Choroid plexus epithelial cell (primary cell): ENCODE measurements at places on chromosomes 3 and 15.
A peak's percentile ranks its signal among the peaks of the same experiment; 100 is the strongest.

DNA sequence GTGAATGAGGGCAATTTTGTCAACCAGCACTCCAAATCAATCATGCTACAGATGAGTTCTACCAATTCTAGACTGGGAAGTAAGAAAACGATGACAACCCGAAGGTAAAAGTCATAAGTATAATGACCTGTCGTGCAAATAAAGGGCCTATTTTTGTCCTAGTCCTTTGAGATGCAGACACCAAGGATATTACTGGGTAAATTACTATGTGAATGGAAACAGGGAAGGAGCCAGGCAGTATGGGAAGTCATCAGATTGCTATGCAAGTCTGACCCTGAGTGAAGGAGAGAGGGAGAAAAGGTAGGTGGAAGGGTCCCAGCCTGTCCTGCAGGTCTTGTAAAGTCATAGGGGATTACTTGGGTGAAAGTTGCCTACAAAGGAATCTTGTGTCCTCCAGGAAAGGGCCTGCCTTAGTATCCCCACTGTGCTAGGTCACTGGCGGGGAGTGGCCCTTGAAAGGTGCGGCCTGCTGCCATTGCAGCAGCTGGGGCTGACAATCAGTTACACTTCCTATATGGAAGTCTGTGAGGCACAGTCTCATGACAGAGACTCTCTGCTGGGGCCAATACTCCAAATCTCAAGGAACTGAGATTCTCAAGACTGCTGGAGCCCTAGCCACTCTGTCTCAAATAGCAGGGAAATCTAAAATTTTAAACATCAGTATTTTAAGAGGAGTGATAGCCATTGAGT, 149.9 kb upstream of the SLC2A2 start:
- no peak for DNase-seq

GRCh38 chr3:50268703-50269451, at the start of gene SEMA3B:
Gene SEMA3B (plus strand): TSS chr3:50269147. CDS start chr3:50269241, 94 bp downstream.
- DNase-seq: no peak

GRCh38 chr3:108035751-108036150, 55.1 kb downstream of the CD47 start:
- DNase-seq: peak; percentile 17

DNA sequence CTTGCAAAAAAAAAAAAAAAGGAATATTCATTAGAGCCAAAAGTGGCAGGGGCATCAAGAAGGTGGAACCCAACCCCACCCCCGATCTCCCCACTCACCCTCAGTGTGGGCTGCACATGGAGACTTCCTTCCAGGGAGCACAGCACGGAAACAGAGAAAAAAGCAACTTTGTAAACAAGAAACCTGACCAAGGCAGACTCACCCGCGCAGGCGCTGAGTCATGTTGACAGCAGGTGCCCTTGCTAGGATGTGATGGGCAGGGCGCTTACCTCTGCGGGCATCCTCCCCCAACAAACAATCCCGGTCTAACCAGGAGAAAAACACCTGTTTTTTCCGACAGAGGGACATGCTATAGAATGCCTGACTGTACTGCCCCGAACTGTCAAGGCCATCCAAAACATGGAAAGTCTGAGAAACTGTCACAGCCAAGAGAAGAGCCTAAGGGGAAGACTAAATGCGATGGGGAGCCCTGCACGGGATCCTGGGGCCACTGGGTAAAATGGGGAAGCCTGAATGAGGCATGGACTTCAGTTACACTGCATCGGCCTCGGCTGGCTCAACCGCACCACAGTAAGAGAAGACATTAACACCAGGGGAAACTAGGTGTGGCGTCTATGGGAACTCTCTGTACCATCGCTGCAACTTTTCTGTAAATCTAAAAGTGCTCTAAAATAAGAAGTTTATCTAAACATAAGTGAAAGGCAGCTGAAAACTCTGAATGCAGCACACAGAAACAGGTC, 66.7 kb upstream of the GATA2 start:
- no peak for DNase-seq

DNA sequence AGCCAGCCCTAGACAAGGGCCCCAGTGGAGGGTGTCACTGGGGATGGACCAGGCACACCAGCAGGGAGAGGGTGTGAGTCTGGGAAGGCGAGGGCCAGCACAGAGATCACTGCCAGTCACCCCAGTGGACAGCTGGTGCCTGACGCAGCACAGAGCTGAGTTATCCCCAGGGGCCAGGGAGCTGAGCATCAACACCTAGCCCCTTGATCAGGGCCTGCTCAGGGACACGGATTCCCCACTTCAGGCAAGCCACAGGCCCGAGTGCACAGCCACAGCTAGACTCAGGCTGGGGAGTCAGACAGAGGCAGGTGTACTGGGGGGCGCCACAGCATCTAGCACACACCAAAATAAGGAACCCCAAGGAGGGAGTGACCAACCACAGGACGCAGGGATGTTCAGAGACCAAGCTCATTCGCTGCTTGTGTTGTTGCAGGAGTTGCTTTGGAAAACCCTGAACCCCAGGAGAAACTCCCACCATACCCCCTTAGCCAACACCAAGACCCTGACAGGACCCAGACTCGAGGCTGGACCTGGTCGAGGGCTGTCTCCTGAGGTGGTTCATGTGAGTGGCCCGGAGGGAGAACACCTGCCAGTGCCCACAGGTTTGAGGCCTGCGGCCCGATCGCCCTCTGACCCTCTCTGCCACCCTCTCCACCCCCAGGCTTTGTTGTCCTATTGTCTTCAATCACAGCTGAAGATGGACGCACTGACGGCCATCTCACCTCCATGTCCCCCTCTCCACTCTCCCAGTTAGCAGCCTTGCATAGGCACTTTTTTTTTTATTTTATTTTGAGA, 146.8 kb downstream of the TPRA1 start:
- DNase-seq: no peak

- no peak for DNase-seq
These were observed 61.5 kb downstream of the CAPN7 start for GRCh38 chr3:15267502-15267901.

DNA sequence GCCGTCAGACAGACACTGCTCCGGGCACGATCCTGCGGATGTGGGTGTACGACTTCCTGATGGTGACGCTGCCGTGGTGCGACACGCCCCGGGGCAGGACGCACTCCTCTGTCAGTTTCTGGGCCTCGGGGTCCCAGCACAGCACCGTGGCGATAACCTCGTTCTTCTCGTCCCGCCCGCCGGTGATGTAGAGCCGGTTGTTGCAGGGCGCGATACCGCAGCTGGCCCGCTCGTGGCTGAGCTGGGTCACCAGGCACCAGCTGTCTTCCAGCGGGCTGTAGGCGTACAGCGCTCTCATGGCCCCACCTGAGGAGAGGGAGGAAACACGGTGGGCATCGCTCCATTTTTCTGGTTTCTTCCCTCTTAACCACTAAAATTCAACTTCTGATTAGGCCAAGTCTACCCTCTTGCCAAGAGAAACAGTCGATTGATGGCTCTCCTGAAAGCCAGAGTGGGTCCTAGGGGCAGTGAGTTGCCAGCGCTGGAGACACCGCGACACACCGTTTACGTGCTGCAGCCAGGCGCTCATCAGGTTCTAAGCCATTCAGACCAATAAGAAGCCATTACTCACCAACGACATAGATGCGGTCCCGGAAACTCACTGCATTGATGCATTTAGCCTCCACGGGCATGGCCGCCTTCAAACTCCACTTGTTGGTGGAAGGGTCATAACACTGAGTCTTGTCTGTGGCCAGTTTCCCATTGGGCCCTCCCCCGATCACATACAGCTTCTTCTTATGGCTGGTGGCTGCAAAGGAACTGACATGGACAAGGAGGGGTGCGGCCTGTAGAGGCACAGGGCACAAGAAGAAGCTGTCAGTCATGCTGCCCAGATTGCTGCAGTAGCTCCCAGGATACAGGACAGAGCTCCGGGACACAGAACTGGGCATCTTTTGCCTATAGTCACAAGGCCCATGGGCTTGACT, 63.3 kb downstream of the KLHL6 start:
- DNase-seq: no peak

- no peak for DNase-seq
These were observed 318.1 kb downstream of the FOXP1 start for GRCh38 chr3:71265365-71265915.

- DNase-seq: peak; percentile 71
These were observed 10.8 kb upstream of the CA12 start for GRCh38 chr15:63392361-63393009.

GRCh38 chr3:30222441-30222840, 384.0 kb upstream of the TGFBR2 start:
- no peak for DNase-seq

DNA sequence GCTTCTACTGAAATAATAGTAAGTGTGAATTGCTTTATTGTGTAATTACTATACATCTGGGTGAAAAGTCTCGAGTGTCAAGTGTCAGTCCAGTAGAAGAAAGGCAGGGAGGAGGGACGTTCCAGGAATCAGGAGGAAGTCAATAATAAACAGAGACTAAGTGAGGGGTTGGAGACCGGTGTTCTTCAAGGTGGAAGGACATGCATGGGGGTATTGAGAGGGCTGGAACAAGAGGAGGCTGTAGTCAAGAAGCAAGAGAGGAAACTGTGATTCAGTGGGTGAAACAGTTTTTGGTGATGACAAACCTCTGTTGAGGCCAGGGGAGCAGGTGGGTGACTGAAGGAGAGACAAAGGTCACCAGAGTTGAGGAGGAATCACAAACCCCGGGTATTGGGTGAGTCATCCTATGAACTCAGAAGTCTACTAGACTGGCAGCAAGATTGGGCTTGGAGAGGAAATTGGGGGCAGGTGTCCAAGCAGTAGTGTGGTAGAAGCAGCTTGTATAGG, 11.6 kb upstream of the SCAMP5 start:
- DNase-seq: no peak

GRCh38 chr15:97009031-97009431, 678.5 kb downstream of the NR2F2 start:
- peak; percentile 23 for DNase-seq

DNA sequence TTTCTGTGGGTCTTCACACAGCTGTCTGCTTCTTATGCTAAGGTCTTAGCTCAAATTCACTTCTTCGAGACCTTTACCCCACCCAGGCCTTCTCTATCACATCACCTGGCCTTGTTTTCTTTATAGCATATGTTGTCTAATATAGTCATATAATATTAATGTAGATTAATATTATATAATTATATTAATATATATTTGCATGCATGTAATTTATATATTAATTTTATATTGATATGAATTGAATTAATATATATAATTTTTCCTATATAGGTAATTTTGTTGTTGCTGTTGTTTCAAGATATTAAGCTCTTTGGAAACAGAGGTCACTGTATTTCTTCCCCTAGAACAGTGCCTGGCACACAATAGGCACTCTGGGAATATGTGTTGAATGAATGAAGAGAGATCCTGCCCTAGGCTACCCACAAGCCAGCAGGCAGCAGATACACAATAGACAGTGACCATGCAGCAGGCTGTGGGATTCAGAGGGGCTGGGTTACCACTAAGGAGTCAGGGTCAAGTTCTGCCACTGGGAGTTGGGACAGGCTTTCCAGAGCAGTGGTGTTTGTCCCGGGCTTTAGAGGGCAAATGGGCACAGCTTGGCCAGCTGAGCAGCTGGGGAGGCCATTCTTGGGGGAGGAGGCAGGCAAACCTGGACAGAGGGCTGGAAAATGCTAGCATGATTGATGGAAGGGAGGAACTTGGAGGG, 126.3 kb downstream of the DNAJB8 start:
- no peak for DNase-seq

DNA sequence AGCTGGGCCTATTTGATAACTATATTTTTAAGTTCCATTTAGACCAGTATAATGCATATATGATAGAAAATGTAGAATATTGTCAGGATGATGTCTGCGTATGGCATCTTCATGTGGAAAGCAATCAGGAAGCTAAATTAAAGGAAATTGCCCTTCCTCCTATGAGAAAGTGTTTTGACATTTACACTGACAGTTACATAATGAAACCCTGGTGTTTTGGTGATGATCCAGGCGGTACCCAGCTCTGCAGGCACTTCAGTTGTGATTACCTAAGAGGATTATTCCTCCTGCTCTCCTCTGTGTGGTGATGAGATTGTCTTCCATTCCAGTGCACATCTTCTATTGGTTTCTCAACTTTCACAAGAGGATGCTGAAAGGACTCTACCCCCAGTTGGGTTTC, 126.5 kb upstream of the MITF start:
- no peak for DNase-seq

- DNase-seq: no peak
These were observed 13.8 kb downstream of the ISG20 start for GRCh38 chr15:88652456-88653199.

- no peak for DNase-seq
These were observed 30.7 kb downstream of the LPP start for GRCh38 chr3:188184649-188185048.

- no peak for DNase-seq
These were observed 18.1 kb downstream of the MAP6D1 start for GRCh38 chr3:183807209-183807728.

DNA sequence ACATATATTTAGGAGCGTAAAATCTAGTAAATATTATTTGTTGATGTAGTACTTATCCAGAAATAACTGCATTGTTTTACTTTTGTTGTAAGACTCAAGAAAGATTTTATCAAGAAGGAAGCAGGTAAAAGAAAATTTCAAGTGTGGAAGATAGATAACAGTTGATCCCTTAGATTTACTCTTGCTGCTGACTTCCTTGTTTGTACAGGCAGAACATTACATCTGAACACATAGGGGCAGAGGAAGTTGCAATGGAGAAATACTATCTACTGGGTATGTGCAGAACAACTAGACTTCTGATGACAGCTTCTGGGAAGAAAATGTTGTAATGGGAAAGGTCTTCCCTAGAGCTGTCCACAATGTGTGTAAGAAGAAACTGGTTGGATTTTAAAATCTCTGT, 350.6 kb downstream of the NLGN1 start:
- DNase-seq: peak; percentile 49

GRCh38 chr15:74422652-74423430, 10.9 kb downstream of the SEMA7A start:
- DNase-seq: no peak

- no peak for DNase-seq
These were observed 52.8 kb downstream of the CALML4 start for GRCh38 chr15:68152342-68152741.

DNA sequence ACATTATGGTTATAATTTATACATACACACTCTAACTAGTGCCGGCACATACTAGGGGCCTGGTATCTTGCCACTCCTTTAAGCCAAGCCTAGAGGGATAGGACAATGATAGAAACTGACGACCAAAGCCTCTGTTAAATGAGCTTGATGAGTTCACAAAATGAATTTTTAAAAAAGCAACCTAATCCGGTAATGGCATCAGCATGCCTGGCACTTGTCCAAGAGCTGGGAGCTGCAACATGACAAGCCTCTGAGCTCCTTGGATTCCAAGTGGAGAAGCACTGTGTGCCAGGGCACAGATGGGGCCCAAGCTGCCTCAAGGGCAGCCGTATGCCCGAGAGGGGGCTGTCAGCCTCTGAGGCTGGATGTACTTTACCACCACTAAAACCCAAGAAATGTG, 9.7 kb downstream of the ETV5 start:
- peak; percentile 85 for DNase-seq
